Pancreas (tissue), 10 donors: ENCODE measurements at places on chromosomes 4 and X. TPM values are rescaled to one million over a fixed set of nuclear protein-coding genes. Genes with fewer than 3 reads are reported as not detected.

DNA sequence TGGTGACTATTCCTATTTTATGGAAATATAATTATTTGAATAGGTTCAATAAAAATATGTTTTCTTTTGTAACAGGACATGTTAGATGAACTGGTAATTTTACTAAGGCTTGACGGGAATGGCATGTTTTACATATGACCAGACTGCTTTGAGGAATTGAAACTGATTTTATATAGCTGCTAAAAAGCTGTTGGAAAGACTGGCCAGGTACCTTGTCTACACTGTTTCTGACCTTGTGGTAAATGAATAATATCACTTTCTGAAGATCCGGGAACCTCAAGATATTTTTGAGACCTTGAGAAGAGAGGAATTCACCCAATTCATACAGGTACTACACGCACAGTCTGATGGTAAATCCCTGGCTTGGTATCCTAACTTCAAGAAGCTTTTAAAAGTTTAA lies 42.1 kb upstream of the USP46 start:
- no peak for DNase-seq

DNA sequence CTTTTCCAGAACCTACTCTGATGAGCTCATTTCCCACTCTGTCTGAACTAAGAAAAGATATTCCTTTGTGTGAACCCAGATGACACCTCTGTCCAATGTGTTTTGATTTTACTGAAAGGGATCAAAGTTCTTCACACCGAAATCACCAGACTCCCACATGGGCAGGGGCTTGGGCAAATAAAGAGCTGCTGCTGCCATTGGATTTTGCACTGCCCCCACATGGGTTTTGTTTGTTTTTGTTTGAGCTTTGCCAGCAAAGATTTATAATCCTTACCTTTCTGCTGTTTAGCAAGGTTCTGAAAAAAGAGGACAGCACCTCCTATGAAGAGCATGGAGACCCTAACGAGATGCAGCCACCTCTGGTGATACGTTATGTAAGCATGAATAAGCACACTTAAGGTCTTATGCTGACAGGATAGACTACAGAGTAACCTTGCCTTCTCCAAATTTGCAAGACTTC lies 44.3 kb downstream of the HSD17B13 start:
- no peak for DNase-seq

DNA sequence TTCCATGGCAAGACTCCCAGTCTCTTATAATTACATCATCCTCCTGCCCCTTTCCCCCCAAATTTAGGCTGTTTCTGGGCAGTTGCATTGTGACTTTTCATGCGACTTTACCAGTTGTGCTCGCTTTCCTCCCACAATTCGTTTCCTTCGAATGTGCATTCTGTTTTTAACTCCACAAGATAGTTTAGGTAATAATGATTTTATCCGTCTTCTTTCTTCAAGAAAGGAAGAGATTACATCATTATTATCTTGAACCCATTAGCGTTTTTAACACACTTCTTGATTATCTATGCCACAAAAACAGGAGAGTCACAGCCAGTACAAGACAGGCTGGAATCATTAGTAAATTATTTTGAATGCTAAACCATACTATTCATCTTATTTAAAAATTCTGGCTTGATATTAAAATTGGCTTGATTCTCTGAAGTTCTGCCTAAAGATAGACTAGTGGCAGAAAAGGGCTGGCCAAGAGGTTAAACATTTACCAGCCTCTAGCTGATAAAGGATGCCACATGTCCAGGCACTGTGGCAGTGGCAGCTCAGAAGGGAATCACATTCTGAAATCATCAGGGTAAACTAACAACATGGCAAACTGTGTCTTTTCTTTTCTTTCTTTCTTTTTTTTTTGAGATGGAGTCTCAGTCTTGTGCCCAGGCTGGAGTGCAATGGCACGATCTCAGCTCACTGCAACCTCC lies 19.7 kb upstream of the PLA2G12A start:
- no peak for DNase-seq

- no peak for DNase-seq
Observed at GRCh38 chrX:94722578-94722977, 1048.6 kb downstream of the FAM133A start.

DNA sequence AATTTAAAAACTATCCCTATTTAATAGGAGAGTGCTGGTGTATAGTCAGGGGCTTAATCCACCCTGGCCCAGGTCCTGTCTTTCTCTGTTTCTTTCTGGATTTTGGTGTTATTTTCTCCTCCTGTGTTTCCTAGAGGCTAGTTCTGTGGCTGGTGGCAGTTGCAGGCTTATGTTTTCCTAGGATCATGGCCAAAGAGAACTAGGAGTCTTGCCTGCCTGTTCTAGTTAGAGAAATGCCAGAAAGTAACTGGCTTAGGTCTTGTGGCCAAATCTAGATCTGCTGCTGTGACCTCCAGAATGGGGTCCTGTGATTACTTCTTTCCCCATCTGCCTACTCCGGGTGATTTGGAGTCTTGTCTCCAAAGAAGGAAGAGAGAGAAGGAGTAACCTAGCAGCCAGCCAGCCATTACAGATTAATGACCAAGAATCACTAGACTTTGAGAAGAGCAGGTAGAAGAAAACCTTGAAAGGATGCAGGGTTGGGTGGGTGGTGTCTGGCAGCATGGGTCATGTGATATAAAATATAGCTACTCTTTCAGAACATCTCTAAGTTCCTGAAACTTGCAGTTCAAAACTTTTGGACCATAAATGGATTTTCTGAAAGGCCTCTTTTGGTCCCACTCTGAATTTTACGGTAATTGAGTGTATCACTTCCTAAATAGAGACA lies 117.9 kb downstream of the STIM2 start:
- DNase-seq = no peak

- no peak for DNase-seq
Observed at GRCh38 chrX:97330151-97330550, 446.4 kb downstream of the RPA4 start.

GRCh38 chr4:77505275-77505957 lies 100.2 kb upstream of the CXCL13 start:
- DNase-seq = no peak

DNA sequence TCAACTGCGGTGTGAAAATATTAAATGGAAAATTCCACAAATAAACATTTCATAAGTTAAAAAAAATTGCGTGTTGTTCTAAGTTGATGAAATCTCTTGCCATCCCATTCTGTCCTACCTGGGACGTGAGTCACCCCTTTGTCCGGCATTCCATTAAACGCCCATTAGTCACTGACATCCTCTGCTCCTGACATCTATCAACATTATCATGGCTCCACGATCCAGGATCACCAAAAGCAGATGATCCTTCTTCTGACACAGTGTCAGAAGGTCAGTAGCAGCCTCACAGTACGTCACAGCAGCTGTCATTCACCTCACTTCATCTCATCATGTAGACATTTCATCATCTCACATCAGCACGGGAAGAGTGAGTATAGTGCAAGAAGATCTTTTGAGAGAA lies 125.7 kb downstream of the ZNF827 start:
- no peak for DNase-seq

NUDT11 gene
- 1.4 TPM for polyA plus RNA-seq

DNA sequence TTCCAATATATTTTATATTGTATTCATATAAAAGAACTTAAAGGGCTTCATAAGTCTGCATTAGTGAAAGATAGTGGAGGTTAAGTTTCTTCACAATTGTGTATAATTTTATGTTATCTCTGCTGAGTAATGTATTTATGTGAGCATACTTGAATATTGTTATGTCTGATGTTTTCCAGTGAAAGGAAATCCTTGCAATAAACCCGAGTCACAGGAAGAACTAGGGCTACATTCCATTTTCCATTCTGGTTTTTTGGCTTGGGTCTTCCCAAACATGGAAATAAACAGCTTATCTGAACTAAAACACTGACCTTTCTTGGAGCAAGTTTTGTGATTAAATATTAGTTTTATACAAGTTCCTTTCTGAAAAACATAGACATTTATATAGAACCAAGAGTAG lies 231.3 kb upstream of the GPRIN3 start:
- DNase-seq = no peak

ARL13A gene
- polyA plus RNA-seq = not detected

GRCh38 chr4:21011106-21011505 lies 310.8 kb downstream of the PACRGL start:
- DNase-seq = no peak

PPEF2 gene
- polyA plus RNA-seq = not detected

CLIC2 gene
- polyA plus RNA-seq = 2.2 TPM

DNA sequence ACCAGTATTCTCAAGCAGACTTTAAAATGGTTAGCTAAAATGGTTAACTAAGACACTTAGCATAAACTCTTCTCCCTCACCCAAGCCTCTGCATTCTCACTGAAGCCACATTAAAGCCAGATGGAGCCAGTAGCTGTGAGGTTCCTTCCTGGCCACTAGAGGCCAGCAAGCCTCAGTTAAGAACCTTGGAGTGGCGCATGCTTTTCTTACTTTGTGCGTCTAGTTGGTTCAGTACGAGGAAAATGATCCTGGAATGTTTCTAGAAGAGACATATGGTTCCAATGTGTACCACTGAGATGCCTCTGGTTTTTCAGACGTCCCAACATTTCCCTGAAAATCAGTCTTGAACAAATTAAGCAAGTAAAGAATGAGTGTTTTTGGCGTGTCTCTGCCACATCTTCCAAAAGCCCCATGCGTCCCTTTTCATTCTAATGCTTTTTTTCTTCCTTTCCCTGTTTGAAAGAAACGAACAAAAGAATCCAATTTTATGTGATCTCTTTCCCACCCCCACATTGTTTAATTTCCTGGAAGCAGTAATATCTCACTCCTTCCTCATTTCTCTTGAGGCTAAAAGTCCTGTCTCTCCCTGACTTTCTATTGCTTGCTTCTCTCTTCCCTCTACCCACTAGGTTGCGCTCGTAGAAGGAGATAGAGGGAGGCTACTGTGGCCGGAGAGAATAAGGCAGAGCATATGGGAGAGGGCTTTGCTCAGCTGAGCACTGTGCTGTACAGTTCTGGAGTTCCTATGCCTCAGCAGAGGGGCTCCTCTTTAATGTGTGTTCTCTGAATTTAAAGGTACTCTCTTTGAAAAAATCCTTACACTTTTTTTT lies 82.9 kb upstream of the TAB3 start:
- DNase-seq = peak; percentile 20

DNA sequence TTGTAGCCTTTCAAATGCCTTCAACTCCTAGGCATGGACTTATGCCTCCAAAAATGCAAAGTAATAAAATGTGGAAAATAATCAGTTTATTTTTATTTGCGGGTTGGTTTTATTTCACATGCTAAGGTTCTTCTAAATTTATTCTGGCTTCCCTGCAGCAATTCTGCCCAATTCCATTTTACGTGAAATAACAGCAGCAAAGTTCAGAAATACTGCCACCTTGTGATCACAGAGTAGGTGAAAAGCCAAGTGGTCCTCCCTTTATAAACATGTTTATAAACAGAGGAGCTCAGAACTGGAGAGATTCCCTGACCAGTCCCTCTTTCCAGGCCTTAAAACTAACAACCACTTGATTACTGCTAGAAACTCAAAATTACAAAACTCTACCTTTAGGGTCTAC lies 14.7 kb upstream of the DCHS2 start:
- DNase-seq = no peak

DNA sequence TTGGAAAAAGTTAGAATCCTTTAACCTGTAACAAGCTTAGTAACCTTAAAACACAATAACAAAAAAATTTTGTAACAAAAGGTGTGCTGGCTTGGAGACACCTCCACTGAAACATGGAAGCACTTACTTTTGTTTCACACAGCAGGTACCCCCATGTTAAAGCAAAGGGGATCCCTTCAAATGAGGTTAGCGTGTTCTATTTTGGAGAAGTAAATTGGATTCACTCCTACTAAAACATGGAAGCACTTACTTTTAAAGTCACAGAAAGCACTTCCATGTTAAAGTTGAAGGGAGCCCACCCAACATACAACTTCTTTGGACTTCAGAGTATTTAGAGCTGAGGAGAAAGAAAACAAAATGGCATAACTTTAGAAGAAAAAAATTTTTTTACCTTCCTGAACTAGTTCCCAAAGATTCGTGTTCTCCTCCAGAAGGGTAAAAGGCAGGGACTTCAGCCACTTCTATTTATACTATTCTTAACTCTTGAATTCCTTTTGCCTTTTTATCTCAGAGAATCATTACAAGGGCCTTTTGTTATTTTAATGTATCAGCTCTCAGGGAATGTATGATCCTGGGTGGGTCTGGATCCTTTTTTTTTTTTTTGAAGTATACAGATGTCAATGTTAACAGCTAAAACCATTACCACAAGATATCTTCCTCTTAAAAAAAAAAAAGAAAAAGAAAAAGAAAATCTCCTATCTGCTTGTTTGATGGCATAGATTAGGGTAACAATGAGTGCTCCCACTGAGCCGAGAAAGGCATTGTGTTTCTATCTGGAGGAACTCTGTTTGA lies 11.5 kb downstream of the LARP7 start:
- DNase-seq = no peak

LRCH2 gene
- 0.38 TPM for polyA plus RNA-seq

DNA sequence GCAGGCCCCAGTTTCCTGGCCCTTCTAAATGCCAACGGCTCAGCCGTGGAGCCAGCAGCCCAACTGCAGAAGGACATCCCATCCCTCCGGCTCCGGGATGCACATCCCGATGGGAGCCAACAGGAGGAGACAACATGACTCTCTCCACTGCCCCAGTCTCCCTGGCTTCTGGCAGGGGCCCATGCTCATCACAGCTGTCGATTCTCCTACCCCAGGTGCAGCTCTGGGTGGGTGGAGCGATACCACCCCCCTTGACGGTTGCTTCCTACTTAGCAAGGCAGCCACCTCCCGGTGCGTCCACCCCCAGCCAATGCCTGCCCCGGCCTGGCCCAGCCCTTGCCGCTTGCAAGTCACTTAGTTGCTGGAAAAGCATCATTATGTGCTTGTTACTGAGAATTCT lies 19.5 kb downstream of the ZNF275 start:
- no peak for DNase-seq

GRCh38 chr4:12118651-12119213 lies 690.0 kb upstream of the HS3ST1 start:
- DNase-seq = no peak

FABP2 gene
- polyA plus RNA-seq = 0.05 TPM

- DNase-seq = no peak
Observed at GRCh38 chr4:41409594-41409895, 128.4 kb upstream of the LIMCH1 start.

DNA sequence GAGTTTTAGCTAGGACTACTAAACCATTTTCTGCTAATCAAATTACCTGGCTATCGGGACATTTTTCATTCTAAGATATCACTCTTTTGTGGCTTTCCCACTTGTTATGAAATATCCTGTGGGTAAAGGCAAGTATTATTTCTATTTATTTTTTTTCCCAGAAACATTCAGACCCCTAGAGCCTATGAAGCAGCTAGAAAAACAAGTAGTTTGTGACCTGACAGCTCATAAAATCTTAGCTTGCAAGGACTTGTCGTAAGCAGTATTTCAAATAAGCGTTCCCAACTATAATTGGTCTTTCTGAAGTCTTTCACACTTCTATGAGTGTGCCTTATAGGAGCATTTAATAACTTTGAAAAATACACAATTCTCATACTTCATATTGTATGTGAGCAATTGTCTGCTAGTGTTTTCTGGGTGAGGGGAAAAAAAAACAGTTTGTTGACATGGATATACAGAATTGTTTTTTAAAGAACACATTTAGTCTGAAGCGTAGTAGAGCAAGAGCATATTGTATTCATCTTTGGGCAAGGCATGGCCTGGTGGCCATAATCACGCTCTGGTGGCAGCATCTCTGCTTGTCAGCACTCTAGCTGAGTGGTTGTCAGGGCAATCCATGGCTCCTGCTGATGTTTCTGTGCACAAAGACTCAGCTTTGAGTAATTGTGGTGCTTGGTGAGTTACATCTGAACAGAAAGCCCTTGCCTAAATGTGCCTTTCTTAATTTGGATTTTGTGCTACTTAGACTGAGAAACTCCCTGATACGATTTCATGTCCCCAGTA lies 2.6 kb downstream of the MCUB start:
- DNase-seq = no peak
